ENCODE measurements at places on chromosomes 5 and 9.

DNA sequence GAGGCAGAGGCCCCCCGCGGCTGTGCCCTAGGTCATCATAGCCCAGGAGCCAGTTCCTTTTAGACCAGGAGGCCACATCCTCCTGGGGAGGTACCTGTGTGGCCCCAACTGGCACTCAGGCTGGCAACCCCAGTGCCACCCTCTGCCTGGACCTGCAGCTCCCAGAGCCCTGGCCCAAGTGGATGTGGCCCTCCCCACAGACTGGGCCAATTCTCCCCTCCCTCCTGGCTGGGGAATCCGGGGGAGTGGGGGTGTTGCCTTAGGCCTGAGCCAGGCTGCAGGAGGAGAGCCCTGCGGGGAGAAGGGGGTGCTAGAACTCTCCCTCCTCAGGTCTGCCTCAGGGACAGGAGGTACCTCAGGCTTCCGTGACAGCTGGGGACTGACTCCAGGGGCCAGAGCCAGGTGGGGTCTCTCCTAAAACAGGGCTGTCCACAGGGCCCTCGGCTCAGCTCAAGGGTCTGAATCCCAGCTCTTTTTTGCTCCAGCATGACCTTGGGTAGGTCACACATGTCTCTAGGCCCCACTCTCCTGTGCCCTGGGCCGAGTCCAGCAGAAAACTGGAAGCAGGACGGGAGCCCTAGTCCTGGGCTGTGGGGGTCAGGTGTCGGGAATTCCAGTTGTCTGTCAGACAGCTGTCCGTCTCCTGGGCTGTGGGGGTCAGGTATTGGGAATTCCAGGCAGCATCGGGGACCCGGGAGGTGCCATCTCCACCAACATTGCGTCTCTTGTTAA lies 9.6 kb downstream of the DNLZ start:
- no peak for DNase-seq

DNA sequence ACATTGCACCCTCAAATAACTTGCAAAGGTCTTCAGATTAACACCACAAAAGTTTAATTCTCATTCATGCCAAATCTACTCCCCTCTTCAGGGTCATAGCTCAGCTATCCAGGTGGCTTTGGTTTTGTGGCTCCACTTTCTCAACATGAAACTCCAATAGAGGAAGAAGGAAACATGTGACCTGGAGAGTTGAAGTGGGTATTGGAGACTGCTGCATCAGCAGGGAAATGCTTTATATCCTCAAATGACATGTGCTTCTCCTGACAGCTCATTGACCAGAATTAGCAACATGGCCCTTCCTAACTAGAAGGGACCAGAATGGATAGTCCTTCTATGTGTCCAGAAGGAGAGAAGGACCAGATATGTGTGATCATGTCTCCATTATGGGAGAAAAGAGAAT lies 73.6 kb downstream of the TLR4 start:
- no peak for DNase-seq

DNA sequence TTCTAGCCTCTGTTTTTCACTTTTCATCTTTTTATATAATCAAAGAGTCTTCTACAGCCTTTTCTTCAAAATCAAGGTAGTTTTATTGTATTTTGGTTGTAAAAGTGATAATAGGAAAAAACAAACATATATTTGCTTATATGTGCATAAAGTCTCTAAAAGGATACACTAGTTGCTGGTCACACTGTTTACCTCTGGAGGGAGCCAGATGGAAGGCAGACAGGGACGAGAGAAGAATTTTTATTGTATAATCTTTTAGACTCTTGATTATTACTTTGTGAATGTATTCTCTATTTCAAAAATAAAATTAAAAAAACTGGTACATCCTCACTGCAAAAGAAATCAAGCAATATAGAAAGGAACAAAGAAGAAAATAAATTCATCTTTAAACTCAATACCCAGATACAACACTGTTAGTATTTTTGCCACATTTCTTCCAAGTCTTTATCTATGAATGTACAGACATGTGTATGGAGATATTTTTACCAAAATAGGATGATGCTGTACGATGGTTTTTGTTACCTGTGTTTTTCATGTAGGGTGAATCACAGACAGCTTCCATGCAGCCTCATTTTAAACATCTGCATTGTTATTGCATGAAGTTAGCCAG lies 6.1 kb upstream of the RNF183 start:
- no peak for DNase-seq

DNA sequence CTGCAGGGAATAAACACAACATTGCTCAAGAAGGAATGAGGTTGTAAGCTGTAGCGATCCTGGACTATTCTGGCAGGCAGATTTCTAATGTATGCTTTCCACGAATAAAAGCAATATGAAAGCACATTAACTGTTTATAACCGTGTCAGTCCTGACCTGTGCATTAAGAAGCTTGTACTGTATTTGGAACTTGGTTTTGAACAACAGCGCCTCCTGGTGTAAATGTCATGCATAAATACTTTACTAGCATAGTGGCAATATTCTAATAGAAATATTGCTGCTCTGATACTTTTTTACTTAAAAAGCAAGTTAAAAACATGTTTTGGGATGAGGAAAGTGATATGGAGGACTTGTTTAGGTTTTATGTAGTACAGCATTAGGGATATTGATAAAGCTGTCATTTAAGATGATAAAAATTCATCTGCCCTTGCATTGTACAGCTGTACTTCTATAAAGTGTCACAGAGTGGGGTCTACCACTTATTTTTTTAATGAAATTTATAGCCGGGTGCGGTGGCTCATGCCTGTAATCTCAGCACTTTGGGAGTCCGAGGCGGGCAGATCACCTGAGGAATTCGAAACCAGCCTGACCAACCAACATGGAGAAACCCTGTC lies 70.7 kb upstream of the GNE start:
- peak; percentile 55 for DNase-seq

DNA sequence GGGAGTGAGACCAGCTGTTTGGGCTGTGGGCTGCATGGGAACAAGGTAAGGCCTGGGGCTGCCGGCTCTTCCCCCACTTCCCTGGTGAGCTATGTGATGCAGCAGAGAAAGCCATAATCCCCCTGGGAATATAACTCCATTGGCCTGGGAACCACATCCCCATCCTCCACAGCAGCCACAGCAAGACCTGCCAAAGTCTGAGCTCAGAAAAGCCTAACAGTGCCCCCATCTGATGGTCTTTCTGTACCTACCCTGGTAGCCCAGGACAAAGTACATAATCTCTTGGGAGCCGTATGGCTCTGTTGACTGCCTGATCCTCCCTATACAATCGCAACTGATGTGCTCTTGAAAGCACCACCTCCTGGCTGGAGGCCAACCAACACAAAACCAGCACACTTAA lies 432.6 kb downstream of the CDH18 start:
- no peak for DNase-seq

DNA sequence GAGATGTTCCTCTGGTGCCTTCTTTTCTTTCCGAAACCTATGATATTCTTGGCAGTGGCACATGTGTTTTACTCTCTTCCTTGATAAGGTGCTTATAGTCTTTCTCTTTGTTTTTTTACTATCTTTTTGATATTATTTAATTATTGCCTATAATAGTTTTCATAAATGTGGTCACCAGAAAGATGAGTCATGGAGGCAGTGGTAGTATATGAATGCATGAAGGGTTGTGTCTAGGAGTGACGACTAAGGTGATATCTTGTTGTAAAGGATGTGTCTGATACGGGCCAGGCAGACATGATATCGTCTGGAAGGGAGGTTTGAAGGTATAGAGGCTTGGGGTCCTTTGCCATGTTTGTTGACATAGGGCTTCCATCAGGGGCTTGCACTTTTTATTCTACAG lies 36.8 kb downstream of the SLC44A1 start:
- DNase-seq = no peak

DNA sequence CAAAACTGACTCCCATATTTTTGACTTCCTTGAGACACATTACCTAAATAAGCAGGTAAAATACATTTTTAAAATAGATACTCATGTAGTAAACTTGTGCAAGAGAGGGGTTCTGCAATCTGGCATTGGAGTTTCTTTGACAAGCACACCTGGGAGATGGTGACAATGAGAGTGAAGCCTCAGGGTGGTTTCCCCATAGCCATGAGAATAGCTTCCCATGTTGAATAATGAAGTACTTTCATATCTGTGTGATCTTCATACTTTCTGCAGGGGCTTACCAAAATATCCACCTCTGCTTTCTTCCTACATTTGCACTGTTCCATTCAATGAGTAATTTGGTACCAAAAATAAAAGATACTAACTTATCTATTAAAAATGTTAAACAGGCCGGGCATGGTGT lies 44.7 kb upstream of the VCAN start:
- no peak for DNase-seq

DNA sequence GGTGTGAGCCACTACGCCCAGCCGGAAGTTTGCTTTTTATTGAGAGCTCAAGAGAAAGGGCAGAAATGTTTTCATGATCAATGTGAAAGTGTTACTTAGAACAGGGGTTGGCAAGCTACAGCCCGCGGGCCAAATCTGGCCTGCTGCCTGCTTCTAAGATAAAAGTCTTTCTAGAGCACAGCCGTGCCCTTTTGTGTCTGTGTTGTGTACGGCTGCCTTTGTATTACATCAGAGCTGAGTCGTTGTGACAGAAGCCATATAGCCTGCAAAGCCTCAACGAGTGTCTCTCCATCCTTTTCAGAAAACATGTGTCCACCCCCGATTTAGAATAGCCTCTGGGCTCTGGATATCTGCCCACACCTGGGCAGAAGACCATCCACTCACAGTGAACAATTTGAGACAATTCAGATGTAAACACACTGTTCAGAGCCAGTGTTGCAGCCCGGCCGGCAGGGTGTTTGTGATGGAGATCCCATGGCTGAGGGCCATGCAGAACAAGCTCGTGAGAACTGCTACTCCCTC lies 28.8 kb downstream of the AK8 start:
- no peak for DNase-seq

- DNase-seq = no peak
These were observed 123.9 kb downstream of the ADAMTS2 start for GRCh38 chr5:179221196-179221876.

DNA sequence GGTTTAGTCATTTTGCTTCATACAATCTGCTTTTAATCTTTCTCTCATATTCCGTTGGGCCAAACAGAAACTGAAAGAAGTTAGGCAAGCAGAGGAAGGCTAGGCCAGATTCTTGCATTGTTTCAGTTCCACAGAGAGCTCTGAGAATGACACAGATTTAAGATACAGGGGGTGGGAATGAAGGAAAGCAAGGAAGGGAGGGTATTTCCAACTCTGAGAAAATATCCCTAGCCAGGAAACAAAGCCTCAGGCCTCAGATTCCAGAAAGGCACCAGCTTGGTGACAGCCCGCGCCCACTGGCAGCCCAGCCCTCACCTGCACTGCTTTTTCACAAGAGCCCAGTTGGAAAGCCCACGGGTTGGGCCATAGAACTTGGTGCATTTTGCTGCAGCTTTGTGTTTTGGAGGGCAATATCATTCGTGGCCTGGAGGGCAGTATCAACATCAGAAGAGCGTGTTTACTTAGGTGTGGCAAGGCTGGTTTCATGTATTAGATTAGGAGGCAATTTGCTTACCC lies 63.5 kb downstream of the ENC1 start:
- DNase-seq = no peak

DNA sequence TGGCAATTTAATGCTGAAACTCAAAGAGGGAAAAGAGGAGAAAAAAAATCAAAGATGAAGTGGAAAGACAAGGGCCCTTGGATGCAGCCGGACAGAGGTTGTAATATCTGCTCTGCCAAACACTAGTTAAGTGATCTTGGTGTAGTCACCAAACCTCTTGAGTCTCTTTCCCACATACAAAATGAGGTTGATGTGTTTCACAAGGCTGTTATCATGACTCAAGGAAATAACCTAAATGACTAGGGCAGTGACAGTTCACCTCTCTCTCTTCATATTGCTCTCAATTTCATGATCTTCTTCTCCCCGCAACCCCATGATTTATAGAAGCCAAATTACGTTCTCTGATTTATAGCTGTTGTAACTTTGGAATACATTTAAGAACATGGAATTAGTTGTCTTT lies 44.9 kb downstream of the PIK3R1 start:
- no peak for DNase-seq

DNA sequence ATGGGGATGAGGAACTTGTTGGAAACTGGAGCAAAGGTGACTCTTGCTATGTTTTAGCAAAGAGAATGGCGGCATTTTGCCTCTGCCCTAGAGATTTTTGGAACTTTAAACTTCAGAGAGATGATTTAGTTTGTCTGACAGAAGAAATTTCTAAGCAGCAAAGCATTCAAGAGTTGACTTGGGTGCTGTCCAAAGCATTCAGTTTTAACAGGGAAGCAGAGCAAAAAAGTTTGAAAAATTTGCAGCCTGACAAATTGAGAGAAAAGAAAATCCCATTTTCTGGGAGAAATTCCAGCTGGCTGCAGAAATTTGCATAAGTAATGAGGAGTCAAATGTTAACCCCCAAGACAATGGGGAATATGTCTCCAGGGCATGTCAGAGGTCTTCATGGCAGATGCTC lies 682.3 kb upstream of the ST8SIA4 start:
- no peak for DNase-seq

GRCh38 chr9:124132671-124133147 lies 121.1 kb downstream of the LHX2 start:
- no peak for DNase-seq

Data from CD8-positive, alpha-beta memory T cell (primary cell).